ENCODE measurements at places on chromosomes 6 and 20. TPM values are rescaled to one million over a fixed set of nuclear protein-coding genes. Genes with fewer than 3 reads are reported as not detected.

ERVFRD-1 gene
- total RNA-seq: 0.07 TPM

CYP21A2 gene
- total RNA-seq: 0.59 TPM

F13A1 gene
- total RNA-seq: not detected

SAMD5 gene
- not detected for total RNA-seq

NOX3 gene
- total RNA-seq: not detected

GTF2H4 gene
- total RNA-seq: 29.8 TPM

TRIM31 gene
- not detected for total RNA-seq

C20orf202 gene
- 0.11 TPM for total RNA-seq

WRNIP1 gene
- 45.2 TPM for total RNA-seq

MAFB gene
- 0.05 TPM for total RNA-seq

ZNF391 gene
- 0.39 TPM for total RNA-seq

SUMO4 gene
- 9.6 TPM for total RNA-seq

PLN gene
- not detected for total RNA-seq

RIPPLY2 gene
- total RNA-seq: not detected

GFRA4 gene
- not detected for total RNA-seq

TRAPPC3L gene
- not detected for total RNA-seq

FHL5 gene
- not detected for total RNA-seq

EFCAB8 gene
- 0.50 TPM for total RNA-seq

CCN6 gene
- total RNA-seq: not detected

DCDC2 gene
- total RNA-seq: not detected

GLO1 gene
- 119 TPM for total RNA-seq

PBOV1 gene
- total RNA-seq: not detected

SLC35F1 gene
- total RNA-seq: not detected

RGS17 gene
- not detected for total RNA-seq

SOX4 gene
- 4.5 TPM for total RNA-seq

PNLDC1 gene
- total RNA-seq: 0.50 TPM

All from T-helper 2 cell treated with Interferon-gamma antibody and Interleukin-4, amounts not matched to agents 100 ng/mL and 5 ng/mL, for 36 hours (primary cell).